NCI-H345 (cell line): ENCODE measurements at places on chromosomes 16 and 17.

- peak; percentile 17 for DNase-seq
These were observed 5.7 kb downstream of the GGA2 start for GRCh38 chr16:23504453-23505179.

- no peak for DNase-seq
These were observed 40.8 kb upstream of the BHLHA9 start for GRCh38 chr17:1229349-1229899.

DNA sequence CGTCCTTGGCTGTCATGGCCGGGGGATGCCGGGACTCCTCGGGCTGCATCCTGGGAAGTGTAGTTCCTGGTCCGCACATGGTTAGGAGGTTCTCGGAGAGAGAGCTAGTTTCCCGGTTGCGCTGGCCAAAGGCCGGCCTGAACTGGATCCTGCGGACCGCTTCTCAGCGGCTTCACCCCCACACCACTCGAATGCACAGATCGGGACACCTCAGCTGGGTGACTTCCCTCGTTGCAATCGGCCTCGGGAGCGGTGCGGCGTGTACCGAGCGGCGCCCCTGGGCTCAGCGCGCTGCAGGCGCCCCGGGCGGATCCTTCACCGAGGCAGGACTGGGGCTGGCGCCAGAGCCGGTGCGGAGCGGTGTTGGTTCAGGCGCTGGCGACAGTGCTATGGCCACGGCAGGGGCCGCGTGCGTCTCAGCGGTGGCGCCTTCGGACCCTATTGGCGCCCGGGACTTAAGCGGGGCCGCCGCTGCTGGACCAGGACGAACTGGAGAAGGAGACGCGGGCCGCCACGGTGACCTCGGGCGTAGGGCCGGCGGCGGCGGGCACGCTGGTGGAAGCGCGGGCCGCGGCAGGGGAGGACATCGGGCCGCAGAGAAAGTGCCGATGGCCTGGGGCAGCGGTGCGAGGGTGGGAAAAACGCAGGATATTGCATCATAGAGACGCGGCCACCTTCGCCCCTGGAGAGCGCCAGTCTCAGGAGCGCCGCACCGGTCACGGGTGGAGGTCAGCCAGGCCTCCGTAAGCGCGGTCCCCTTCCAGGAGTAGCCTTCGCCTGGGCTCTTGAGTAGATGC is 11.4 kb downstream of the ZNF629 start:
- DNase-seq = peak; percentile 33

DNA sequence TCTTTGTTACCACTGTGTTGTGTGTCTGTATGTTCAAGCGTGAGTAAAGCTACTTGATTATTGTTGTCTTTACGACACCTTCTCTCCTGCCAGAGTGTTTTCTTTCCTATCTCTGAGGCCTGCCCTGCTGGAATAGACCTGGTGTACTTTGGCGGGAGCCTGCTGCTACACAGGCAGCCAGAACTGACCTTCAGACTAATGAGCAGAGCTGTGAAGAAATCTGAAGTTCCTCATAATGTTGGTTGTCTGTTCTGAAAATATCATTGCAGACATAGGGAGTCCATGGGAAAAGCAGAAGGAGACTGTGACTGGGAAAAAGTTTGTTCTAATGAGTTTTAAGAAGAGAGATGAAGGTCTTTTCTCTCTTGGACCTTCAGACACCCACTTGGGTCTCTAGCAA is 9.8 kb downstream of the RHOT1 start:
- no peak for DNase-seq

GRCh38 chr16:50596762-50597450 is 48.7 kb downstream of the NKD1 start:
- DNase-seq = no peak

DNA sequence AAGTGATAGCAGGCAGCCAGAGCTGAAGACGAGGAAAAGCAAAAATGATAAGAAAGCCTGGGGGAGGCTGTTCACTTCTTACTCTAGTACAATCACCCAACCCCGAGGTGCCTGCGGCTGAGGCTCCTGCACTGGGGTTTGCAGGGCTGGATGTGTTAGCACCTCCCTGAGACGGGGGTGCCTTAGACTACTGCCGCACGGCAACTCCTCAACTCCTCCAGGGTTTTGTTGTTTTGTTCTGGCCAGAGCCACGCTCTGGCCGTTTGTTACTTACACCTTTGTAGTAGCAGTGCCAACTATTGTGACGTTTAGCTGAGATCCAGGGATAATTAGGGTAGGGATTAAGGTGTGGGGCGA is 51.5 kb downstream of the LDHD start:
- DNase-seq = no peak

- no peak for DNase-seq
These were observed 13.3 kb downstream of the ARL2BP start for GRCh38 chr16:57258226-57258909.

GRCh38 chr17:30292286-30292858 is 628 bp upstream of the BLMH start:
- no peak for DNase-seq

- no peak for DNase-seq
These were observed 425.1 kb downstream of the SLC39A11 start for GRCh38 chr17:72667096-72668063.

DNA sequence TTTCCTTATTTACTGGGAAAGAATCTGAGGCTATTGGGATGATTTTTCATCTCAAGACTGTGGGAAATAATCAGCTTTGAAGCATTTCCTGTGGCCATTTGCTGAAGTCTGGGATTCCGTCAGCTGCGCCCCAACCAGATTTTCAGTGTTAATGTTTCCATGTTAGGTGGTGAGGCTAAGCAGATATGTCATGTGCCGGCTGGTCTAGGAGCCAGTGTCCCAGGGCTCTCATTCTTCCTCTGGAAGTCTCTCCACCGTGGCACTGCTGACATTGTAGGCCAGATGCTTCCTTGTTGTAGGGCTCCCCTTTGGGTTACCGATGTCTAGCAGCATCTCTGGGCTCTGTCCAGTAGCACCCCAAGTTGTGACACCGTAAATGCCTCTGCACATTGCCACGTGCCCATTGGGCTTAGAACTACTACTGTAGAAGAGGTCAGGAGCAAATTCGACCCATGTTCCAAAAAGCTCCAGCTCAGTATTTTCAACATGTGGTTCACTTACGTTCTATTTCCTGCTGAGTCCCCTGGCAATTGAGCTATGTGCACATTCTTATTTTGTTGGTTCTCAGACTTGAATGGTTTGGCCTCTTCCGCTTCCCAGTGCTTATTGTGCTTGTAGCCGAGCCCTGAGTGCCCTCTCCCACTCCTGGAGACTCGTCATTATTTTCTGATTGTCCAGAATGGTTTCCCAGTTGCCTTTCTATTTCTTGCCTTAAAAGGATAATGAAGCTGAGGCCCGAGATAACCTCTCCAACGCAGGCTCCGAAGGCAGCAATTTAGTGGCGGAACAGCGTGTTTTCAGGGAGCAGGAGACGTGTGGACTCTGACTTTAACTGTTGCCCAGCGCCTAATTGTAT is 82.2 kb downstream of the SPECC1 start:
- DNase-seq = no peak

GRCh38 chr17:60065136-60065535 is 13.6 kb downstream of the HEATR6 start:
- DNase-seq = no peak

DNA sequence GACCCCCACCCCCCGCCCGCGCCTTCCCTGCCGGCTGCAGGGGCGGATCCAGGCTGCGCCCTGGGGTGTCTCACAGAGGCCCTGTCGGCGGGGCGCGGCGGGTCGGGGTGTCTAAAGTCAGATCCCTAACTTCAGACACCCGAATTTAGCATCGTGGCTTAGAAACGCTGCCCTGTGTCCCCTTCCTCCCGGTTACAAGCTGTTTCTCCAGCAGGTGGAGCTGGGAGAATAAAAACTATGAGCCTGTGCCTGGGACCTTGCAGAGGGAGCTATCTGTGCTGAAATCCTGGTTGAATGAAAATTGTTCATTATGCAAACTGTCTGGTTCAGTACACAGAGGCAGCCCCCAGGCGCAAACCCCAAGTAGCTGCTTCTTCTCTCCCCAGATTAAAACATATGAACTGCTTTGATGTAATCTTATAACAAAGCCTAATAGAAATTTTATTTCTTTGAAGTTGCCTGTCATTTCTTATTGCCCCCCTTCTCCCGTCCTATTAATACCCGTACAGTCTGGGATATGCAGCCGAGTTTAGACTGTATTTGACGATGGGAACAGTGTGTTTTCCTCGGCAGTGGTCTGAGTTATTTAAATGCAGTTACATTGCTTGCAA is 79.0 kb downstream of the RPA1 start:
- peak; percentile 61 for DNase-seq

GRCh38 chr17:68459037-68459639 is 1.8 kb upstream of the WIPI1 start:
- no peak for DNase-seq

- no peak for DNase-seq
These were observed 6.2 kb downstream of the REXO5 start for GRCh38 chr16:20812510-20812909.

GRCh38 chr16:23453338-23454052 is 506 bp upstream of the COG7 start:
- no peak for DNase-seq

DNA sequence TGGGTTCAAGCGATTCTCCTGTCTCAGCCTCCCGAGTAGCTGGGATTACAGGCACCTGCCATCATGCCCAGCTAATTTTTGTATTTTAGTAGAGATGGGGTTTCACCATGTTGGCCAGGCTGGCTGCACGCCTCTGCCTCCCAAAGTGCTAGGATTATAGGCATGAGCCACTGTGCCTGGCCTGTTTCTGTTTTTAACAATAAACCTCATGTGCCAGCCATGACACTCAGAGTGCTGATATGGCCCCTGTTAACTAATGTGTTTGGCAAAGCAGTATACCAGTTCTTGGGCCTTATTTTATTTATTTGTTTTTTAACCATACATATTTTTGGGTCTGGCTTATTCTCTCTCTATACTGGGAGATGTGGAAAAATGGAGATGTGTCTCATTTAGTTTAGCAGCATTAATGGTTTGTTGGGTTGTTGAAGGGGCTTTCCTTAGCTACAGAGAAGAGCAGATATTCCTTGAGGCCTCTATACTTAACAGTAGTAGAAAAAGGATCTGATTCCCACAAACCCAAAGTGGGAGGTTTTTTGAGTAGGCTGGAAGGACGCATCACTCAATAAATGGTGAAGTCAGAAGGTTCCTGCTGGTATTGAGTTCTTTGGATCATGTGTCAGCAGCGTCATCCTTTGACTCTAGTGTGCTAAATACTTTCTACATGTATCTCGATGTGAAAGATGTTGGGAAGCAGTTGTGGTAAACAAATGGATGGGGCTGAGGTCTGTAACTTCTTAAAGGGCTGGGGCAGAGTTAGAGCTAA is 16.2 kb upstream of the CDK5R1 start:
- no peak for DNase-seq

- no peak for DNase-seq
These were observed 16.5 kb upstream of the SPNS3 start for GRCh38 chr17:4417129-4417667.

- no peak for DNase-seq
These were observed 26.4 kb downstream of the GOSR1 start for GRCh38 chr17:30503558-30503957.

DNA sequence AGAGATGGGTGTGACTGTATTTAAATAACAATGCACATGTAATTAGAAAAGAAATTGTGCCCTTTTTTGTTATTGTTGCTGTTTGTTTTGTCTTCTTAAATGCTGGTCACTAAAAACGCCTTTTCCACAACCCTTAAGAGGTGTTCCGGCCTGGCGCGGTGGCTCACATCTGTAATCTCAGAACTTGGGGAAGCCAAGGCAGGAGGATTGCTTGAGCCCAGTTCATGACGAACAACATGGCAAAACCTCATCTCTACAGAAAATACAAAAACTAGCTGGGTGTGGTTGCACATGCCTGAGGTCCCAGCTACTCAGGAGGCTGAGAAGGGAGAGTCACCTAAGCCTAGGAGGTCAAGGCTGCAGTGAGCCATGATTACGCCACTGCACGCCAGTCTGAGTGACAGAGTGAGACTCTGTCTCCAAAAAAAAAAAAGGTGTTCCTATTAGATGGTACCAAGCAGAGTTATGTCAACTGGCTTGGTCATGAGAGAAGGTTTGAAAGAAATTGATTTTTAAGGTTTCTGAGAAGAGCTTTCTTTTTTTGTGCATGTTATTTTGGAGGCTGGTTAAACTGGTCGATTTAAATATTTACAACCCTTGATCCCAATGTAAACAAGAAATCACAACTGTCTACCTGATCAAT is 23.5 kb upstream of the RFFL start:
- no peak for DNase-seq

DNA sequence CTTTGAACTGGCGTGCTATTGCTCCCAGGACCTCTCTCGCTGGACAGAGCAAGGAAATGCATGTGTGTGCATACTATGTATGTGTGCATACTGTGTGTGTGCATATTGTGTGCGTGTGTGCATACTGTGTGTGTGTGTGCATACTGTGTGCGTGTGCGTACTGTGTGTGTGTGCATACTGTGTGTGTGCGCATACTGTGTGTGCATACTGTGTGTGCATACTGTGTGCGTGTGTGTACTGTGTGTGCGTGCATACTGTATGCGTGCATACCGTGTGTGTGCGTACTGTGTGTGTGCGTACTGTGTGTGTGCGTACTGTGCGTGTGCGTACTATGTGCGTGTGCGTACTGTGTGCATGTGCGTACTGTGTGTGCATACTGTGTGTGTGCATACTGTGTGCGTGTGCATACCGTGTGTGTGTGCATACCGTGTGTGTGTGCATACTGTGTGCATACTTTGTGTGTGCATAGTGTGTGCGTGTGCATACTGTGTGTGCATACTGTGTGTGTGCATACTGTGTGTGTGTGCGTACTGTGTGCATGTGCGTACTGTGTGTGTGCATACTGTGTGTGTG is 89.4 kb downstream of the RPTOR start:
- DNase-seq = no peak

GRCh38 chr17:56752263-56752836 is 81.4 kb downstream of the C17orf67 start:
- peak; percentile 3 for DNase-seq

GRCh38 chr16:76669288-76669687 is 392.1 kb downstream of the CNTNAP4 start:
- DNase-seq = no peak

GRCh38 chr17:20028443-20028842 is 19.3 kb downstream of the SPECC1 start:
- no peak for DNase-seq

DNA sequence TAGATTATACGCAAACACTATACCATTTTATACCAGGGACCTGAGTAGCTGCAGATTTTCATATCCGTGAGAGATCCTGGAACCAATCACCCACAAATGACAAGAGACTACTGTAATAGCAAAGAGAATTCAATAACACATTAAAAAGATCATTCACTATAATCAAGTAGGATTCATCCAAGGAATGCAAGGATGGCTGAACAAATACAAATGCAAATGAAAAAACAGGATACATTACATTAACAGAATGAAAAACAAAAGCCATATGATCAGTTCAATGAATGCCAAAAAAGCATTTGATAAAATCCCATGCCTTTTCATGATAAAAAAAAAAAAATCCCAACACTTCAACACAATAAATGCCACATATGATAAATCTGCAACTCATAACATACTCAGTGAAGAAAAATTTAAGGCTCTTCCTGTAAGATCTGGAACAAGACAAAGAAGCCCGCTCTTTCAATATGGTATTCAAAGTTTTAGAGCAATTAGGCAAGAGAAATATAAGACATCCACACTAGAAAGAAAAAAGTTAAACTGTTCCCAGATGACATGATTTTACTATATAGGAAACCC is 29.0 kb downstream of the N4BP1 start:
- DNase-seq = no peak
